ENCODE measurements at places on chromosomes 1 and 21. TPM values are rescaled to one million over a fixed set of nuclear protein-coding genes. Genes with fewer than 3 reads are reported as not detected.

Gene S100A7
- total RNA-seq = not detected

Gene OR2T2
- total RNA-seq = not detected

Gene ERG
- total RNA-seq = 4.5 TPM

Gene SPATA45
- 0.73 TPM for total RNA-seq

Gene ARHGAP30
- total RNA-seq = 0.52 TPM

Gene CASQ2
- total RNA-seq = 0.09 TPM

Gene HSD3B2
- 0.94 TPM for total RNA-seq

Gene C1QA
- 0.50 TPM for total RNA-seq

Gene HHIPL2
- total RNA-seq = 0.14 TPM

Gene PAPPA2
- 0.27 TPM for total RNA-seq

Gene PCSK9
- total RNA-seq = 47.9 TPM

Gene MAP1LC3C
- 1.5 TPM for total RNA-seq

Gene TENT5C
- 1.1 TPM for total RNA-seq

Gene SHE
- 1.1 TPM for total RNA-seq

Gene C1orf185
- not detected for total RNA-seq

Gene NPHP4
- total RNA-seq = 16.8 TPM

Gene FOXO6
- total RNA-seq = 7.0 TPM

Gene LRRC3
- 4.7 TPM for total RNA-seq

Gene SH2D1B
- total RNA-seq = not detected

Gene SUSD4
- total RNA-seq = 2.6 TPM

Gene FAM177B
- not detected for total RNA-seq

Gene LORICRIN
- total RNA-seq = not detected

Gene FRRS1
- 6.2 TPM for total RNA-seq

Gene CAMK1G
- total RNA-seq = 0.50 TPM
